ENCODE measurements at places on chromosomes 3 and 15.

DNA sequence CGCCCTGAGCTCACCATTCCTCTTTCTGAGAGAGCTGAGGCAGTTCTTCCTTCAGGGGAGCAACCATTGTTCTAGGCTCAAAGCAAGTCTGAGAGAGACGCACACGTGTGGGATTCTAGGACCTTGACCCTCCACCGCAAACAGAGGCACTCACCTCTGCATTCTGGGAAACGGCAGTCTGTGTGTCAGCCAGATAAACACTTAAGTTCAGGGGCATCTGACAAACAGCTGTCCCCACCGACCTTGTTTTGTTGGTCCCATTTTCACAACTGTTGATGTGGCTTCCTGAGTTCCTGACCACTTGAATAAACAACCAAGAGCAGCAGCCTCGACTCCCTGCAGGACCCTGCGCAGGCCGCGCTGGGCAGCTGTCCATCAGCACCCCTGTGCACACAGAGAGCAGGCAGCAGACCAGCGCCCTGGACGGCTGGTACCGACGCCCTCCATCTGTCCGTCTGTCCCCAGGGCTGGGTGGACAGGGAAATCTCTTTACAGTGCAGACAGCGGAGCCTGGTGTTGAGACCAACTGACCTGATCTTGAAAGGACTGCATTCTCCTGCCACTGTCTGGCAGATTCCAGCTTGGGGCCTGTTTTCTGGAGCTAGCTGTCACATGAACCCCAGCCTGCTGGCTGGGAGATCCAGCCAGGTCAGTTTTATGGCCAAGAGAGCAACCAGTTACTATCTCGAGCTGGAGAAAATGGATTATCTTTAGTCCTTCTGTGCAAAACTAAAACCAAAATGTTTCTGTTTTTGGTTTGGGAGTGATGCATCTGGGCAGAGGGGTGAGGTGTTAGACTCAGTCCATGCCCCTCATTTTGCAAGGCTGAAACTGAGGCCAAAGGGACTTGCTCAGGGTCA lies 64.2 kb downstream of the FAM43A start:
- no peak for DNase-seq

DNA sequence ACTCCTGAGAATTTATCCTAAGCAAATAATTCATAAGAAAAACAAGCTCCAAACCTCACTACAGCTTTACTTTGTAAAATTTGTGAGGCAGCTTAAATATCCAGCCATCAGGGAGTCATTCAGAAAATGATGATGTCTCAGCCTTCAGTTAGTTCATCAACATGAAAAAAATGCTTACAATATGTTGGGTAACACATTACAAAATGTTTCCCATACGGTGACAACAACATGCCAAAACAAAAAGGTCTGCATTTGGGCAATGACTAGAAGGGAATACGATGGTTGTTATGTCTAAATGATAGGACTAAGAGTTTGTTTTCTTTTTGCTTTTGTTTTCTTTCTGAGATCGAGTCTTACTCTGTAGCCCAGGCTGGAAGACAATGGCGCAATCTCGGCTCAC lies 47.0 kb upstream of the CFAP161 start:
- no peak for DNase-seq

DNA sequence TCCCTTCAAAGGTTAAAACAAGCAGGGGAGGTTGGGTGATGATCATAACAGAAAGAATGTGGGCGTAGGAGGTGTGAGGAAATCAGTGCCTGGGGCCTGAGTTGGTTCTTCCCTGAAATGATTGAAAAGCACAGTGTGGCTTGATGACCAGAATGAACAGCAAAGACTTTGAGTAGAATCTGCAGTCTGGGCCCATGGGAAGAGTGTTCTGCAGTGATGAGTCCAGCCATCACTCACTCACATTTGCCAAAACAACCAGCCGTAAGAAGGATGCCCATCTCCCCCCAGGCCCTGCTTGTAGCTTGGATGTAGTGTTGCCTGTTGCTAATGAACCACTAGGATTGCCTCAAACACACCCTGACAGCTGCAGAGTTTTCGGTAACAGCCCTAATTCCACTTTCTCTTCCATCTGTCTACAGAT lies 67.9 kb downstream of the VGLL3 start:
- DNase-seq: no peak

DNA sequence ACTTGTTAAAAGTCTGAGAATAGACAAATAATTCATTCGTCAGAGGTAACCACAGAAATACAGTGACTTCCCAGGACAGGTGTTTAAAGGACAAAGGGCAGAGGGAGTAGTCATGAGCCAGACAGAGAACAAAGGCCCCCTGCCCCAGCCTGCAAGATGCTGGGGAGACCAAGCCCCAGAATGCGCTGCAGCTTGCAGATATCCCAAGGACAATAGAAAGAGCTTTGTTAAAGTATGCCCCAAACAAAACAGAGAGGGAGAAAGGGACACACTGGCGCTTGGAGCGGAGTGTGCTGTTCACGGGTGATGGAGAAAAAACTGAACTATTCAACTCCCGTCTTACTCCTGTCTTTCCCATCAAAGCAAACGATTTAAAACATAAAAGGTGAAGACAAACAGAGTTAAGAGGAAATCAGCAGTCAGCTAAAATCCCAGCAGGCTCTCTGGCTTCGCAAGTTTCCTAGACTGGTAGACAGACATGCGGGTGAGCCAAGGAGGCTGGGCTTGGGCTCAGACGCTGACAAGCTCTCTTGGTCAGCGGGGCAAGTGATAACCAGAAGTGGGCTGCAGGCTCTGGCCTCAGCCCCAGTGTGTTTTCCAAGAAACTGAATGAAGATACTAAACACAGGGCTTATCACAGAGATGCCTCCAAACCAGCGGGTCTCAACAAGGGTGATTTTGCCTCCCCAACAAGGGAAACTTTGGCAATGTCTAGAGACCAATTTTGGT lies 130.1 kb downstream of the UACA start:
- no peak for DNase-seq

GRCh38 chr3:117063930-117064329 lies 354.4 kb downstream of the TUSC7 start:
- DNase-seq: no peak

DNA sequence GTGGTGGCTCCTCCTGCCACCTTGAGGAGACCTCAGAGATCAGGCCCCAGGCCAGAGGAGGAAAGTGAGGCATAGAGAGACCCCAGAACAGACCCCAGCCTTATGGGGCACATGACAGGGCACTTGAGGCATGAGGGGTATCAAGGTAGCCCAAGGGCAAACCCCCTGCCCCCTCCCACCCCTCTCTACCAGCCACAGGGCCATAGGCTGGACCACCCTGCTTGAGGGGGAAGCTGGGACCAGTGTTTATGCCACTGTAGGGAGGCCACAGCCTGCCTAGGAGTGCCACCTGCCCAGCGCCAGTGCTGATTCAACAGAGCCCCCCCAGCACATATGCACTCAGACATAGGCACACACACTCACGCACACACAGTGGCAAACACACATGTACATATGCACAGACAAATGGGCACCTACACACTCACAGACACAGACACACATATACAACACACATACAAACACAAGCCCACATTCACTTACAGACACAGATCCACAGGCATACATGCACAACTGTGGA lies 10.3 kb downstream of the MYL3 start:
- no peak for DNase-seq

GRCh38 chr3:184156522-184156955 lies 1.4 kb downstream of the DVL3 start:
- DNase-seq: no peak

- DNase-seq: no peak
Measured at GRCh38 chr3:158210067-158210466, 100.2 kb downstream of the RSRC1 start.
